ENCODE measurements at places on chromosomes 6 and 20.

GRCh38 chr20:62210496-62210855 is 9.6 kb downstream of the HRH3 start:
- DNase-seq, result no peak

- no peak for DNase-seq
These were observed 12.9 kb downstream of the COX7A2 start for GRCh38 chr6:75230484-75231325.

DNA sequence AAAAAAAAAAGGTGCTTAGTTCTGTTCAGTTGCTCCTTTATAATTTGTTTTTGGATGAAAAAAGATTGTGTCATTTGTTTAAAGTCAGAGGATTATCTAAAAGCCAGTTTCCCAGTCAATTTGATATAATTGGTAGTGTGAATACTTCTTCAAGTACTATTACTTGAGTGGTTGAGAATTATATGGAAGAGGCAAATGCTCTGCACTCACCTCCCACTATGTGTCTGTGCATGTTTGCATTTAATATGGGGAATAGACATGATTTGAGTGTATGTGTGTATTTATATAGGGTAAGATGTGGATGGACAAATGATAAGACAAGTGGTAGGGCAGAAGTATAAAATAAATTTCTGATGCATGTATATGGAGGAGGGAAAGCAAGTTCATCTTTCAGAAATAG is 15.8 kb downstream of the GJA1 start:
- no peak for DNase-seq

DNA sequence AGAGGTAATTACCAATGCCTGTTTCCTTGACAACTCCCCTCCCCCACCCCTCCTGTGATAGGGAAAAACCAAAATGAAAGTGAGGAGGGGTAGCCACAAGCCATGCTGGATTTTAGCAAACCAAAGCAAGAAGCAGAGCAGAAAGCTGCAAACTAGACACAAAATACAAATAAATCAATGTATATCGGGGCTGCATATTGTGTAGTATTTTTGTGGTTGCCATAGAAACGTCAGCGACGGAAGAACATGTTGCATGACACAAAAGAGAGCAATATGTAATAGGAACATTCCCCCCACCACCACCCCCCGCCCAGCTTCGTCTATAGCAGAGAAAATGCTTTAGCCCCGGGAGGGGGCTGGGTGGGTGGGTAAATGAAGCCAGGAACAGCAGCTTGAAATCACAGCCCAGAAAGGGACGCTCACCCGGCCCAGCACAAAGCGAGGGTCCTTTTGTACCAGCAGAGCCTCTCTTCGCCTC is 548 bp downstream of the AGPAT4 start:
- DNase-seq, result no peak

DNA sequence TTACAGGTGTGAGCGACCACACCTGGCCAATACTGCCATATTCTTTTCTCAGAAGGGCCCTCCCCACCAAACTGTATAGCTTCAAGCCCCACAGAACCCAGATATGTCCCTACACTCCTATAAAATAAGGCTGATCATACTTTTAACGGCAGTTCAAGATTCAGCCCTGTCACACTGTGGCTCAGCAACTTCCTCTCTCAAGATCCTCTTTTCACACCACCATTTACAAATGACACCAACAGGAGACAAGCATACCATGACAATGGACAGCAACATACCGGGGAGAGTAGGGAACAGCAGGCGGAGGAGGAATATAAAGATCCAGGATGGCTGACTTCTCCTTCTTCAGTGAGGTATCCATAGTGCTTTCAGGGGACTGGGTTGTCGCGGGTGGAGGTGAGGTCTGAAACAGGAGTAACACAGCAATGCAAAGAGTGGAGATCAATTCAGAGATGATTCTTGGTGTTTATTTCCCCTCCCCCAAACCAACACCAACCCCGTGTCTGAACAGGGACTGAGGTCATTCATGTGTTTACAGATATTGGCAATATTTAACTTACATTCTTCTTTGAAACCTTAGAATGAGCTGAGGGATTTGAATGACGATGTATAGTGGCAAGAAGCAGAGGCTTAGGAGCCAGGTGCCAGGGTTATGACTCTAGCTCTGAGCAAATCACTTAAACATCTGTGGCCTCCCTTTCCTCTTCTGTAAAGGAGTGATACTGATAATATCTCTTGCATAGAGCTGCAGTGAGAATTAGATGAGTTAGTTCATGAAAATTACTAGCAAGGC is 57.6 kb upstream of the IPCEF1 start:
- peak; percentile 43 for DNase-seq

GRCh38 chr6:95384988-95385387 is 192.3 kb upstream of the MANEA start:
- DNase-seq, result no peak

GRCh38 chr6:133236932-133237331 is 4.2 kb upstream of the EYA4 start:
- DNase-seq, result no peak

DNA sequence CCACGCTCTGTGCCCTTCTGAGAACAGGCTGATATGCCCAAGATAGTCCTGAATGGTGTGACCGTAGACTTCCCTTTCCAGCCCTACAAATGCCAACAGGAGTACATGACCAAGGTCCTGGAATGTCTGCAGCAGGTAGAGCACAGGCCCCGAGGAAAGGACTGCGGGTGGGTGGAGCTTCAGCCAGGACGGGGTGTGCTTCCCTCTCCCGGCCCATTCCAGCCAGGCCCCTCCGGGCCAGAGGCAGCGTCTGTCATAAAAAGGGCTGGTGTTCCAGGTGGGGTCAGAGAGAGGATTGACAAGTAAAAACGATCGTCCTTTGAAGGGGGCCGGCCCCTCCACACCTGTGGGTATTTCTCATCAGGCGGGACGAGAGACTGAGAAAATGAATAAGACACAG is 1.3 kb downstream of the RTEL1 start:
- DNase-seq, result no peak

DNA sequence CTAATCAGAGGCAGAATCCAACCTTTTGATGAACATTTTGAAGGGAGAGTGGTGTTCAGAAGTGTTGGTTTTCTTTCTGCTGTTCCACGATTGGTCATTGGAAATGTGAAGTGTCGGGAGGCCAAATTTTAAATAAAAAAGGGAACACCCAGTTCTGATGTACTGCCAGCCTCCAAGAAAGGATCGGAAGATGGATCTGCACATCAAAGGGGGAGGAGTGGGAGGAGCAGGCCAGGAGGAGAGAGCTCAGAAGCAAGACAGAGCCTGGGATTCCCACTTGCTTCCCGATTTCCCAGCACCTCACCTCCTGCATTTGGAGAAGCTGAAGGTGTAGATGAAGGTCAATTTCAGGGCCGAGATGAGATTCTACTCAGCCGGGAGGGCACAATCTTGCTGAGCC is 55.9 kb upstream of the NAA20 start:
- DNase-seq, result no peak

DNA sequence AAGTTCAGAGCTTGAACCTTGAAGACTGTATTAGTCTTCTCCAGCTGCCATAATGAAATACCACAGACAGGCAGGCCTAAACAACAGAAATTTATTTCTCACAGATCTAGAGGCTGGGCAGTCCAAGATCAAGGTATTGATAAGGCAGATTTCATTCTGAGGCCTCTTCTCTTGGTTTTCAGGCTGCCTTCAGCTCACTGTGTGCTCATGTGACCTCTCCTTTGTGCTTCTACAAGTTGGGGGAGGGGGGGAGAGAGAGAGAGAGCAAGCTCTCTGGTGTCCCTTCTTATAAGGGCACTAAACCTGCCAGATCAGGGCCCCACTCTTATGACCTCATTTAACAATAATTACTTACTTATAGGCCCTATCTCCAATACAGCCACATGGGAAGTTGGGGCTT is 102.6 kb upstream of the RSPO3 start:
- DNase-seq, result no peak

- DNase-seq, result no peak
These were observed 548.2 kb downstream of the KIF16B start for GRCh38 chr20:16025084-16025483.

- no peak for DNase-seq
These were observed 41.0 kb downstream of the STK35 start for GRCh38 chr20:2142649-2143048.

- DNase-seq, result no peak
These were observed 36.4 kb upstream of the SYNJ2 start for GRCh38 chr6:157944983-157945931.

DNA sequence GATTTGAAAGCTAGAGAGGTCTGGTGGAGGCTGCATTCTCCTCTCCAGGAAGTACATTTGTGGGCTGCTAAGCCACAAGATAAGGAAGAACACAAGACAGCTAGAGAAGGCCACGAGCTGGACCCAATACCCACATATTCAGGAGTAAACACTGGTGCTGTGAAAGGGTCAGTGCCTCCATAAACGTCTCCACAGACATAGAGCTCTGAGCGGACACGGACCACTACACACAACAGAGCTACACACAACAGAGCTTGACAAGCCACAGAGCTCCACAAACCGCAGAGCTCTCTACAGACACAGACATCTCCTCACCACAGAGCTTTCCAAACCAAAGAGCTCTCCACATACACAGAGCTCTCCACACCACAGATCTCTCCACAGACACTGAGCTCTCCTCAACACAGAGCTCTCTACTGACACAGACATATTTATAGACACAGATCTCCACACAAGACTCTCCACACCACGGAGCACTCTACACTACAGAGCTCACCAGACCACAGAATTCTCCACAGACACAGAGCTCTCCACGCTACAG is 51.9 kb downstream of the ERMARD start:
- no peak for DNase-seq

All from GDM1 (cell line).